ENCODE measurements at places on chromosomes 2 and 18.

DNA sequence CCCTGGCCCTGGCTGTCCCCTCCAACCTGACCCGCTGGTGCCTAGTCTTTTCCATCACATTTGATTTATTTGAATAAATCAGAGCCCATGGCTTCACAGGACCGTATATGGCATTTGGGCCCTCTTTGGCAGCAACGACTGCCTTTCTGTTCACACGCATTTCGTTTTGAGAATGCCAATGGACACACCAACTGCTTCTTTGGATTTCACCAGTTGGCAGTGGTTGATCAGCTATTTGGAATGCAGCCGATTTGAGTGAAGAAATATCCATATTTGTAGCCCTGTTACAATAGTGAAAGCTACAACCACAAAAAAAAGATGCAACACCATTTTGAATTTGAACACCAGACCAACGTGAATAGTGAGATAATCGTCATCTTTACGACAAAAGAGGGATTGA, 56.5 kb downstream of the GNAL start:
- no peak for DNase-seq

DNA sequence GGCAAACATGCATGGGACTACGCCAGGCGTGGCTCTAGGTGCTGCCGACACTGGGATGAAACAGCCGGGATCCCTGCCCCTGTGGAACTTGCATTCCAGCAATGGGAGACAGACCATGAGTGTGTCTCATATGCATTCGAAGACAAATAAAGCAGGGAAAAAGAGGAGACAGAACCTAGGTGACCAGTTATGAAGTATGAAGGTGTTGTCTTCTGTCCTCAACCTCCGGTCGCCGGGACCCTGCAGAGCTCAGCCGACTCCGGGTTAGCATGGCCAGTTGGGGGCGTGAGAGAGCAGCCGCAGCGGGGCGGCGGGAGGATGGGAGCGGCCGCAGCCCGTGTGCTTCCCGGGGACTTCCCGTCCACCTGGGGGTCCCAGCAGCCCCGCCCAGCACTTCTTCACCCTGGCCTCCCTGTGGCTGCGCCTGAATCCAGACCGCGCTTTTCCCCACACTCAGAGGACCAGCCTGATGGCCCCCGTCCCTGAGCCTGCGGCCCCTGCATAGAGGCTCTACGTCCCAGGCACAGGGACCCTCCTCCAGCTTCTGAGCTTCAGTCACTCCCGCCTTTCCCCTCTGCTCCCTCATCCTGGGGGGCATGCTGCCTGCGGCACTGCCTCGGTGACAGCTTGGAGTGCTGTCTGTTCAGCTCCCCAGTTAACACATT, 11.4 kb downstream of the ID2 start:
- DNase-seq = peak; percentile 82

GRCh38 chr2:239195318-239195871, 205.4 kb downstream of the HDAC4 start:
- DNase-seq = no peak

GRCh38 chr18:73717570-73717969, 430.1 kb downstream of the FBXO15 start:
- DNase-seq = no peak

GRCh38 chr2:103252781-103253180, 490.9 kb downstream of the TMEM182 start:
- DNase-seq = no peak

- DNase-seq = no peak
These were observed 82.5 kb upstream of the OTX1 start for GRCh38 chr2:62968168-62968567.

- no peak for DNase-seq
These were observed 79.3 kb upstream of the MMADHC start for GRCh38 chr2:149666809-149667320.

- no peak for DNase-seq
These were observed 22.6 kb downstream of the IMPA2 start for GRCh38 chr18:12003894-12004293.

DNA sequence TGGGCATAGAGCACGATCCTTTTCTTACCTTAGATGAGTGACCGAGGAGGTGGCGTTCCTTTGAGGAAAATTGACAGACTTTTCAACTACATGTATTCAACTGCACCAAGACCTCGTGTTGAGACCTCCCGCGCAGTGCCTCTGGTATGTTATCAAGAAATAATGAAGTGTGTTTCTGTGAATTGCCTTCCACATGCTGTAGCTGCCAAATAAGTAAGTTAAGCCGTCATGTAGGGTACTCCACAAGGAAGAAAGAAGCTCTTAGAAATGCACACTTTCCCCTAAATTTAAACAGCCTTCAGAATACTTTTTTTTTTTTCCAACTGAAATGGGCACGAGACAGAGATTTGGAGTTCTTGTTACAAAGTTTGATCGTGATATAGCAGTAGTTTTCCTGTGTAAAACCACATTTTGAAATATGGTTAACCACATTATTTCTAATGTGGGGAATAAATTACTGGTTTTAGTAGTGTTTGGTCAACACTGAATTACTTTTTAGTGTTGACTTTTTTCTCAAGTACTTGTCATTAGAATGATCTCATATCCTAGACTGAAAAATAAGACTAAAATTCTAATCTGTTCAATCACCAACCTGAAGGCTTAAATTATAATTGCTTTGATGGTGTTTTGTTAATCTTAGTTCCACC, 30.5 kb downstream of the PDK1 start:
- no peak for DNase-seq

- DNase-seq = no peak
These were observed 7.9 kb upstream of the INPP4A start for GRCh38 chr2:98436734-98437133.

GRCh38 chr2:234992624-234993349, 41.0 kb downstream of the SH3BP4 start:
- DNase-seq = no peak

- DNase-seq = no peak
These were observed 94.7 kb downstream of the RTN4 start for GRCh38 chr2:54955358-54956110.

GRCh38 chr2:207896525-207897285, 127.0 kb upstream of the FZD5 start:
- DNase-seq = peak; percentile 54

GRCh38 chr2:118633371-118634018, 214.0 kb downstream of the EN1 start:
- no peak for DNase-seq

GRCh38 chr2:167833294-167833693, 414.1 kb downstream of the STK39 start:
- no peak for DNase-seq

DNA sequence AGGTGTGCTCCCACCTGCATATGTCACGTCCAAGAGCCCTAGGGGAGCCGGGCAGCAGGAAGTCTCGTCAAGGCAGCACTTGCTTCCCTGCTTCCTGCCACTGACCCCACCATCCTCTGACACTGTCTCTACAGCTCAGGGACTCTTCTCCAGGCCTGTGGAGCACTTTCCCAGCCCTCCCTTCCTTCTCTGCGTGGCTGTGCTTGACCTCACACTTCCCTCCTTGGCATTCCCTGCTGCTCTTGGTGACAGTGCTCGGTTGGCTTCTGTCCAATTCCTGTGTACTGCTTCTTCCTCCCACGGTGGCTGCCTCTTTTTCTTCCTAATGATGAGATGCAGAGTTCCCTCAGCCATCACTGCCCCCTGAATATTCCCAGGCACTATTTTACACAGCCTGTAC, 2.8 kb downstream of the CIDEA start:
- DNase-seq = no peak

- no peak for DNase-seq
These were observed 72.9 kb upstream of the PAX8 start for GRCh38 chr2:113351375-113352355.

DNA sequence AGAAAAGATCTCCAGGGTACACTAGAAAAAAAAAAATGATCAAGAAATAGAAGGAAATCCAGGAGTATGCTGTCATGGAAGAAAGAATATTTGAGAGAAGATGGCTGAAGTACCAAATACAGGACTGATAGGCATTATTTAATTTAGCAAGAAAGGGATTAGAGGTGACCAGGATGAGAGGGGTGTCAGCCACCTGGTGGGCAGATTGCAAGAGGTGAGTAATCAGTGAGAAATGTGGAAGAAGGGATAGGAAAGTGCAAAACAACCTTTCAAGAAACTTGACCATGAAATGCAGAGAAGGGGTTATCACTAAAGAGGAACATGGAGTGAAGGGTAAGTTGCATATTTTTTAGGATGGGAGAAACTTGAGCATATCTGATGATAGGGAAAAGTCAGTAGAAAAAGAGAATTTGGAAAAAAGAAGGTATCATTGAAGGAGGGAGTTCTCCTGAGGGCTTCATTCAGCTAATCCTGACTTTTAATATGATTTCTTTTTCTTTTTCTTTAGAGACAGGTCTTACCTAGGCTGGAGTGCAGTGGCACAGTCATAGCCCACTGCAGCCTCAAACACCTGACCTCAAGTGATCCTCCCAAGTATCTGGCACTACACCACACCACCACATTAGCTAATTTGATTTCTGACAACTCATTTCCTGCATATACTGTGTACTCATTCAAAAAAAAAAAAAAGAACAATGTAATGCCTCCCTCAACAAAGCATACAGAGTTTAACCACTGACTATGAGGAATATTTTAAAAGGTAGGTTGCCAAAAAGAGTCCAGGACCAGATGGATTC, 101.3 kb downstream of the LRP2 start:
- DNase-seq = no peak

DNA sequence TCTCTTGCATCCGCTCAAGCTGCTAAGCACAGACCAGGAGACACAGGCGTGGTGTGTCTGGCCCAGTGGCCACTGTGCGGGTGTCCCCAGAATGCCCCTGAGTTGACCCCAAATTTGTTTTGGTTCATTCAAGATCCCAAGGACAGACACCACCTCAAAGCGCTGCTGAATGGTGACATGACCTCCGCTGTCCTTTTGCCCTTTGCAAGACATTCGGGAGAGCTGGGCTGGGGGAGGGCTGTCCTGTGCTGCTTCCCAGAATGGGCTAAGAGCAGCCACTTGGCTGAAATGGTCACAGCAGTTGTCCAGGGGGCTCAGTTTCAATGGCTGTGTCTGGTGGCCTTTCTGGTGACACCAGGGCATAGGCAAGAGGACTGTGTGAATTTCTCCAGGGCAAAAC, 84.1 kb downstream of the SMIM21 start:
- DNase-seq = no peak

DNA sequence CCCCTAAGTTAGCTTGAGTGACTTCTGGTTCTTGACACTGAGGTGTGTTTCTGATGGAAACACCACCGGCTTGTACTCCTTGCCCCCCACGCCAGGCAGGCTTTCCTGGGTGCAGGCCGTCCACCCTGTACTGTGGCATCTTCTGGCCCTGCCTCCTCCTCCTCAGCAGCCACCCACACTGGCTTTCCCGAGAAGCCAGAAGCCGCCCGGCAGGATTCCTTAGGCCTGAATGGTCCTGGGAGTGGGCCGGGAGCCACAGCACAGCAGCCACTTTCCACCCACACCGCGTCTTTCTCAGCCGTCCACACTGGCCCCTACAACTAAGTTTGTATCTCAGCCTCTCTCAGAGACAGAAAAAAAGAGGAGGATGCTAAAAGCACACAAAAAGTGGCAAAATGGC, 2.1 kb upstream of the HSBP1L1 start:
- DNase-seq = peak; percentile 27

GRCh38 chr18:7789856-7790552, 222.9 kb downstream of the PTPRM start:
- DNase-seq = no peak

GRCh38 chr2:177000061-177000714, 212.4 kb upstream of the HNRNPA3 start:
- no peak for DNase-seq

DNA sequence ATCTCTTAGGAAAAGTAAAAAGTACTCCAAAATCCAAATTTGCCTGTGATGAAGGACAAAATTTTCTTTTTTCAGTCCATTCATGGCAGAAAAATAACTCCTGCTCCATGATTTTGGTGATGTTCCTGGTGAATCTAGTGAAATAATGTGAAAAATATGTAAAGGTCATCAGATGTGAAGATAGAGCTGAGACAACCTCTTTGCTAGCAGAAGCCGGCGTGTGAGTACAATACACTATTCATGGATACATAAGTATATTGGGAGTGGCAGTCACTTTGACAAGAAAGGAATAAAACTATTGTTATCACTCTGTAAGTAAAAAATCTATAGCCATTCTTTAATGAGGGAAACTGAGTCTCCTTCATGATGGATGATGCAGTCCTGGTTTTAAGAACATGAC, 6.3 kb upstream of the SLC1A4 start:
- DNase-seq = no peak

DNA sequence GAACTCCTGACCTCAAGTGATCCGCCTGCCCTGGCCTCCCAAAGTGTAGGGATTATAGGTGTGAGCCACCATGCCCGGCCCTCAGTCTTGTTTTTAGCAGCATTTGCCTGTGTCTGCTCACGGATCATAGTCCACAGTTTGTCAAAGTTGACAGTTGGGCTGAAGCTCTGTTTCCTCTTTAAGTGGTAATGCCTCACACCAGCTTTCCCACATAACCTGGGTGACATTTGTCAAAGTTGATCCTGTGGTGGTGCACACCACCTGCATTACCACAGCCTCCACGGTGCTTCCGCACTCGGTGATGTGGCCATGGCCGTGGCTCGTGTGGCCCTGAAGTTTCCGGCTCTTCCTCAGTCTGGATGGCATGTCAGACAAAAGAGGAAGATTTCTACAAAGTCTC, 27.1 kb downstream of the RAB31 start:
- DNase-seq = no peak

DNA sequence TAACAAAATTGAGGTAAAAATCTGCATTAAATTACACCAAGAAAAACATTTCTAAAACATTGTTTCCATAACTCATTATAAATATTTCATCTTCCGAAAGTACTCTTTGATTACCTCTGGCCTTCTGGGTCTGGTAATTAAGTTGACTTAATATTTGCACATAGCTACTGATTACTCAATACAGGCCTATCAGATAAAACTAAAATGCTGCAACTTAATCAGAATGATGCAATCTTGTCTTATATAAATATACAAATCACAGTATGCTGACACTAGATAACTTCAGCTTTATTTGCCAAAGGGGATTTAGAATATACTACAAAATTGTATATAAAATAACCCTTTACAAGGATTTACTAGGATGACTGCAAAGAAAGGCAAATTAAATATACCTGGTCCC, 49.3 kb downstream of the SLC35F5 start:
- no peak for DNase-seq

All from colonic mucosa (tissue), 4 donors.